ENCODE measurements at places on chromosomes 16 and 17.

DNA sequence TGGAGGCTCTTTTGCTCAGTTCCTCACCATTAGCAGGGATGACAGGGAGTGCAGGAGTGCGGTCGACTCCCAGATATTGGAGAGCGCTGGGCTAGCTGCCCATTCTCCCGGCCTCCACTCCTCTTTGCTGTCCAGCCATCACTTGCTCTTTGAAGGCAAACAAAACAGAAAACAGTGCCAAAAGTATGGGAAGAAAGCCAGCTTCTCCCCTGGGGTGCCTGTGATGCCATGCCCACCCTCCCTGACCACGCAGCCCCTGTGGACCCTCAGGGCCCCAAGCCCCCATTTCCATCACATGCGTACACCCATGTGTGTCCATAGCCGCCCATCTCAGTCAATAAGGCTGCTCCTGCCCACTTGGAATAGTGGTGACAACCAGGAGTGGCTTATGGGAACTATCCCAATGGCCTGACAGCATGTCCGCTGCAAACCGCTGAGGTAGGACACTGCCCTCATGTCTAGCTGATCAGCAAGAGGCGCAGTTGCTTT lies 30.0 kb downstream of the MAPT start:
- no peak for DNase-seq

DNA sequence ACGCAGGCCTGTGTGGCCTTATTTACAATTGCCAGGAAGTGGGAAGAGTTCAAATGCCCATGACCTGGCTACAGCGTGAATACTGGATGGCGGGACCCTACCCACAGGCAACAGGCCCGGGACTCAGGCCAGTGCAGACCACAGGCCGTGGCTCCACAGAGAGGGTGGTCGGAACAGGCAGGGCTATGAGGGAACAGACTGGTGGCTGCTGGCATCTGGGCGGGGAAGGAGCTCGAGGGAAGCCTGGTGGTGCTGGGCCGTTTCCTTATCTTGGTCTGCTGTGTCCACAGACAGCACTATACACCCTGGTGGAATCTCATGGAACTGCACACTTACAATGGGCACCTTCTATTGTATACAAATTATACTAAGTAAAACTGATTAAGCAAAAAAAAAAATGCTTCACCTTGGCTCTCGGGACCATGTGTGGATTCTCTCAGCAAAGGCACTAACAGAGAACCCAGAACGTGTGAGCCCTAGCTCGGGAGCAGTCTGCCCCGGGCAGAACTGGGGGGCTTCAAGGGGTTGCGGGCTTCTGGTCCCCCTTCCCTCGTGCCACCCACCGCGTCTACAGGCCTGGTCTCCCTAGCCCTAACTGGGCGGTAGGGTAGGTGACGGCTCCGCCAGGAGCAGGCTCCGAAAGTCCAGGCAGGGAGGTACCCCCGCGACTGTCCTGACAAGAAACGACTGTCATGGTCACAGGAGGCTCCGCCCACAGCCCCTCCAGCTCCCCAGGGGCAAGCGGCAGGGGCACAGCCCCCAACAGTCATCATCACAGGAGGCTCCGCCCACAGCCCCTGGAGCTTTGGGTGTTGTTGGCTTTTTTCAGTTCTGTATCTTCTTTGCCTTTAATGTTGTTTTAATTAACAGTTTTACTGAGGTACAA lies 21.8 kb downstream of the CEP131 start:
- peak; percentile 61 for DNase-seq

GRCh38 chr16:57591086-57591869 lies 37.2 kb upstream of the ADGRG1 start:
- peak; percentile 91 for DNase-seq

DNA sequence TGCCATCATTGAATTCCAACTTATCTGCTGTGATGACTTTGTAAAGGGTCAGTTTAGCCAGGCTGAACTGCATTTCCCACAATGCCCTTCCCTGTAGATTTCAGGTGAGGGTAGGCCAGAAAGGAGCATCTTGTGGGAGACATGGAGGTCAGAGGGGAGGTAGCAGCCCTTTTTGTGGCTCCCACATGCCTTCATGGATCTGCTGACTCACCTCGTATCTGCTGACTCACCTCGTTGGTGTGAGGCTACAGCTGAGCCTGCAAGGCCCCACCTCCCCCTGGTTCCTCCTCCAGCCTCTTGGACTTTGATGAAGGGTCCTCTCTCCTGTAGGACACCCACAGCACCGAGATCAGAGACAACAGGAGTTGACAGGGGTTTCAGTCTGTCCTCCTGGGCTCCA lies 102.5 kb downstream of the SALL1 start:
- peak; percentile 49 for DNase-seq

DNA sequence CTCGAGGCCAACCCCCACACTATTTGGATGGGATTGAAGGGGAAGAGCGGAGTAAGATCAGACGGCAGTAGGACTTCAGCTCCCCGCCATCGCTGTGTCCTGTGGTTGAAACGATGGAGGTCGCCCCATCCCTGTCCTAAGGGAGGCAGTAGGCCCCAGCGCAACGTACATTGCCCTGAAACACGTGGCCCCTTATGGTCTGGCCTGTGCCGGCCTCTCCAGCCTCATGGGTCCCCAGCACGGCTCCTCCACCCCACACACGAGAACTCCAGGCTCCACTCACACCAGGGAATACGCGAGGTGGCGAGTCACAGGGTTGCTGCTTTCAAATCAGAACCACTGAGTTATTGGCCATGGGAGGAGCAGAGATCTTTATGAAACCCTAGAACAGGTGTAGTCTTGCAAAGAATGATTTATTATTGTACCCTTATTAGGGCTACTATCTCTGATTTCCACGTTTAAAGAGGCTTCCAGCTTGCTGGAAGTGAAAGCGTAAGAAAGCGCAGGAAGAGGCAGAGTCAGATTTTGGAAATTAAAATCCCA lies 669 bp upstream of the DCTPP1 start:
- DNase-seq, result no peak

DNA sequence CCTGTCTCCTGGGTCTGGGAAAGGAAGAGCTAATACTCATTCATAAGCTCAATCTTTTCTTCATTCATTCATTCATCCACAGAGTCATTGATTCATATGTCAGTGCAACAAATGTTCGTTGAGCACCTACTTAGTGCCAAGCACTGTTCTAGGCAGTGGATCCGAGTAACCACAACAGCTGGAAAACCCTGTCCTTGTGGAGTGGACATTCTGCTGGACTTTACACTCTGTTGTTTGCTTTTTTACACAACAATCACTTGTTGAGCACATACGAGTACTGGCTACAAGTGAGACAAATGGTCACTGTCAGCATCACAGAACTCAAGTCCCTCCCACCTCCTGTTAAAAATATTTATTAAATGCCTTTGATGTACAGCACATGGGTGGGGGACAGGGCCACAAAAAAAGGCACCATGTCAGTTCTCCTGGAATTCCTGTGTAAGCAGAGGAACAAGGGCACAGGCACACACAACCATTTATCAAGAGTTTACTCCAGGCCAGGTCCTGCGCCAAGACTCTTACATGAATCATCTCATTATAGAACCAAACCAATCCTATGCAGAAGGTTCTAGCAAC lies 46.9 kb downstream of the TEKT5 start:
- DNase-seq, result no peak

GRCh38 chr16:50152351-50152806 lies 727 bp upstream of the TENT4B start:
- no peak for DNase-seq

DNA sequence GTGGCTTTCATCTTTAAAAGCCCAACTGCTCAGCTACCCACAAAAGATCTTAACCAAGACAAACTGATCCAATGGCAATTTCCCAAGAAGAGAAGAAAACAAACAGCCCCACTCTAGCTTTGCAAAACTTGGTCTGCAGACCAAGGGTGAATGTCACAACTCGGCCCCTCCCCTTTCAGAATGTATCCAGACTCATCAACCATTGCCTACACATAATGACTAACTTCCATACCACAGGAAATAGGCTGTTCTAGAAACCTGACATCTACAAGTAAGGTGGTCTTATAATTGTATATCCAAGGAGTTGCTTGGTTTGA lies 16.0 kb downstream of the DCUN1D3 start:
- DNase-seq, result peak; percentile 69

DNA sequence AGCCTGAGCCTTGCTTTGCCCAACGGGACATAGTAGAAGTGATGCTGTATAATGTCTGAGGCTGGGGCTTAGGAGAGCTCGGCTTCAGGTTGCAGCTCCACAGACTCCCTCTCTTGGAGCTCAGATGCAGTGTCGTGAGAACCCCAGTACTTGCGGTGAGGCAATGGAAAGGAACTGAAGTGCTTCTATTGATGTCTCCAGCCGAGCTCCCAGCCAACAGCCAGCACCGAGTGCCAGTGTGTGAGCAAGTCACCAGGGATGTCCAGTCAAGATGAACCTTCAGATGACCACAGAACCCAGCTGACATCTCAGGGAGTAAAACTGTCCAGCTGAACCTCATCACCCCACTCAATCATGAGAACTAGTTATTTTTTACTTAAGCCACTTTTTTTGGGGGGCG lies 268.1 kb downstream of the IRF8 start:
- no peak for DNase-seq

GRCh38 chr16:1413684-1414531 lies 596 bp downstream of the UNKL start:
- peak; percentile 26 for DNase-seq

- DNase-seq, result no peak
These were observed 5.1 kb downstream of the NME3 start for GRCh38 chr16:1766231-1766630.

GRCh38 chr16:89146211-89147005 lies 25.1 kb upstream of the CDH15 start:
- DNase-seq, result no peak

GRCh38 chr17:34226744-34227034 lies 28.4 kb upstream of the CCL2 start:
- no peak for DNase-seq

GRCh38 chr17:29588017-29588561 lies 1.4 kb downstream of the GIT1 start:
- no peak for DNase-seq

- DNase-seq, result no peak
These were observed 67.9 kb downstream of the TNRC6C start for GRCh38 chr17:78026381-78026780.

- DNase-seq, result no peak
These were observed 740 bp upstream of the ATP6V0D1 start for GRCh38 chr16:67481561-67482232.

GRCh38 chr16:86503830-86504229 lies 6.5 kb upstream of the FOXF1 start:
- no peak for DNase-seq

DNA sequence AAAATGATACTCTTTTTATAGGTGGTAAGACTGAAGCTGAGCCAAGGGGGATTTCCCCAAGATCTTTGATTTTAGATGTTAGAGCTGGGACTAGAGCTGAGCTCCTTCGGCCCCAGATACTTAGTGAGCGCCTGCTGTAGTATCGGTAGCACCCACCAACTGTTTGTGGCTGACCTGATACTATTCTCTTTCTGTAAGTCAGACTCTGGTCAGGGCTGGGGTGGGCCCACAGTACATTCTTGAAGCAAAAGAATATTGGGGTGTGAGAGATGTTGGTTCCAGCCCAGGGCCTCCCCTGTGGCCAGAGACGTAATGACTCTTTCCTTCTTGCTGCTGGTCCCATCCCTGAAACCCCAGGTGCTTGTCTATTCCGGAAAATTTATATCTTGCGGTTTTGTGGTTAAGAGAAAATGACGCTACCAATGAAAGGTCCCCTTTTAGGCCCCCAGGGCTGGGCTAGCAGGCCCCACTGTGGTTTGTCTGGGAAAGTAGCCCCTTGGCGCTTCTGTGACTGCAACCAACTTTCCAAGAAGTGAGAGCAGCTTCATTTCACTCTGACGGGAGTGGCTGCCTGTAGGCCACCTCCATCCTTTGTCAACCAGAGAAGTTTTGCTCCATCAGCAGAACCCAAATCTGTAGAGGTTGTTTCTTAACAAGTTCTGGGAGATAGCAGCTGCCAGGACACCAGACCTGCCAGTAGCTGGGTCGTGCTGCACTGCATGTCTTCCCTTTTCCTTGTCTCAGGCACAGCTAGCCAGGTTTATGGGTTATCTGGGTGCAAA lies 86.4 kb upstream of the LGALS9 start:
- peak; percentile 77 for DNase-seq

DNA sequence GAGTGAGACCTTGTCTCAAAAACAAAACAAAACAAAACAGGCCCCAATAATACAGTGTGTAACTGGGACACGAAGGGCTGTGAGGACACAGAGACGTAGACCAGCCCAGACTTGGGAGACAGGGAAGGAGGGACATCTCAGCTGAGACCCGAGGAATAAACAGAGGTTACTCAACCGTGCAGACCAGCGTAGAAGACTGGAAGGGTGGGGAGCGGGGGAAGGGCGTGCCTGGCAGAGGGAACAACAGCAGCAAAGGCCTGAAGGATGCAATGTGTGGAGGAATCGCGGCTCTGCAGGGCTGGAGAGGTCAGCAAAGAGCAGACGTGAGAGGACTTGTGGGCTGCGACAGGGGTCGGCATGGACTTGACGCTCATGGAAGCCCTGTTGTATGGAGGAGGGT lies 11.6 kb upstream of the CES4A start:
- DNase-seq, result no peak

DNA sequence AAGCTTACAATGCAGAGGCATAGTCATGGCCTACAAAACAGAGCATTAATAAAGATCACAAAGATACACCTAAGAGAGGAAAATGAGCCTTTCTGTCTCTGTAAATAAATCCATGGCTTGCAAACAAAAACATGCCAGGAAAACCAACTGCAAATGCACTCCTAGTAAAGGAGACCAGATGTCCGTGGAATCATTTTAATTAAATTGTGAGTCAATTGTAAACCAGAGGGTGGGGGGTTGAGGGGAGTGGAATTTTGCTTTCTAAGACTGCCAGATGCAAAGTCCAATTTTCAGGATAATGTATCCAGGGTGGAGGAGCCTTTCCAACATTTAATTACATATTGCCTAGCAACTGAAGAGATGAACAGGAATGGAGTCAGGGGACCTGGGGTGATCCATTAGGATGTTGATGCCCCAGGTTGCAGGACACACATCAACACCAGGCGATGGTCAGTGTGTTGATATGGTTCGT lies 390.3 kb upstream of the CCL2 start:
- DNase-seq, result no peak

- no peak for DNase-seq
These were observed 87.6 kb downstream of the CFDP1 start for GRCh38 chr16:75345711-75346110.

DNA sequence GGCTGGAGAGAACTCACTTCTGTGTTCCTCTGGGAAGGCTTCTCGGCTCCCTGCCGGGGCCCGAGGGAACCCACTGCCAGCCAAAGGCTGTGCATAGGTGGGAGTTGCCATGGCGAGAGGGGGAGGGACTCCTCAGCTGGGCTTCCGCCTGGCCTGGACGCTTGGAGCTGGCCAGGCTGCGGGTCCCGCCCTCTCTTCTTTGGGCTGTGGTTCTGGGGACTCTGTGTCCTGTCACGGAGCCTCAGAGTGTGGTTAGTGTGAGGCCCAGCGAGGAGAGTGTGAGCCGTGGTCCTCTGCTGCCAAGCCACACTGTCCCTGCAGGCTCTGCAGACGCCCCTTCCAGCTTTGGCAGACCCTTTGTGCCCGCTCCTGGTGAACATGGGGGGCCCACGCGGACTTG lies 123.1 kb downstream of the OR1D5 start:
- DNase-seq, result no peak

- DNase-seq, result no peak
These were observed 2.0 kb upstream of the ABCC12 start for GRCh38 chr16:48157794-48158193.
